Endothelial cell of umbilical vein (primary cell): ENCODE measurements at places on chromosomes 12 and 14. TPM values are rescaled to one million over a fixed set of nuclear protein-coding genes. Genes with fewer than 3 reads are reported as not detected.
A peak's percentile ranks its signal among the peaks of the same experiment; 100 is the strongest.

- H3K36me3 ChIP-seq = no peaks in the 10 kb centered on the region
- no peaks in the 10 kb centered on the region for H3K27me3 ChIP-seq
- peak; percentile 54 for DNase-seq
- H3K27ac ChIP-seq = no peak overlapping the region
Measured at GRCh38 chr14:28608851-28609828, 157.4 kb upstream of the FOXG1 start.

DNA sequence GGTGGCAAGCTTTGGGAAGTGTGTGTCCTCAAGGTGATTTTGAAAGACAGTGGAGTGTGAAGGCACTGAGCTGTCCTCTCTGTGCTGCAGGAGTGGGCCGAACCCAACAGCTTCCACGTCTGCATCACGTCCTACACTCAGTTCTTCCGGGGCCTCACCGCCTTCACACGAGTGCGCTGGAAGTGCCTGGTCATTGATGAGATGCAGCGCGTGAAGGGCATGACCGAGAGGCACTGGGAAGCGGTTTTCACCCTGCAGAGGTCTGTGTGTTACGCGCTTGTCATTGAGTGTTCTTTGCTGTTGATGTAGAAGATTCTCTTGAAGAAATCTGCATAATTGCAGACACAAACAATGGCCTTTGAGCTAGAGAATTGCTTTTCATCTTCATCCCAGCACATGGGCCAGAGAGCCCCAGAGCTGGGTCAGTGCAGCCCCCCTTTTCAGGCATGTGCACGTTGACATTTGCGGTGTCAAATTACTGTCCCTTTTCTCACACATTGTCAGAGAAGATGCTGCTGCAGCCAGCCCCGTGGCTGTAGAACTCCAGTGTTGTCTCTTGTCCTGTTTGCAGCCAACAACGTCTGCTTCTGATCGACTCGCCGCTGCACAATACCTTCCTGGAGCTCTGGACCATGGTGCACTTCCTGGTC, 63.3 kb downstream of the EP400 start:
- DNase-seq = no peak
- no peaks in the 10 kb centered on the region for H3K4me1 ChIP-seq
- no peaks in the 10 kb centered on the region for H3K27me3 ChIP-seq
- no peak overlapping the region for H3K27ac ChIP-seq
- H3K4me3 ChIP-seq = no peak overlapping the region
- H3K36me3 ChIP-seq = peaks cover 44% of the 10 kb centered on the region

The NYNRIN gene
- 42.8 and 45.1 TPM in 2 replicates for total RNA-seq

- H3K27me3 ChIP-seq = no peaks in the 10 kb centered on the region
- H3K4me3 ChIP-seq = no peak overlapping the region
- DNase-seq = no peak
- H3K36me3 ChIP-seq = peaks cover 4% of the 10 kb centered on the region
Measured at GRCh38 chr12:12180136-12180535, 86.7 kb downstream of the LRP6 start.

DNA sequence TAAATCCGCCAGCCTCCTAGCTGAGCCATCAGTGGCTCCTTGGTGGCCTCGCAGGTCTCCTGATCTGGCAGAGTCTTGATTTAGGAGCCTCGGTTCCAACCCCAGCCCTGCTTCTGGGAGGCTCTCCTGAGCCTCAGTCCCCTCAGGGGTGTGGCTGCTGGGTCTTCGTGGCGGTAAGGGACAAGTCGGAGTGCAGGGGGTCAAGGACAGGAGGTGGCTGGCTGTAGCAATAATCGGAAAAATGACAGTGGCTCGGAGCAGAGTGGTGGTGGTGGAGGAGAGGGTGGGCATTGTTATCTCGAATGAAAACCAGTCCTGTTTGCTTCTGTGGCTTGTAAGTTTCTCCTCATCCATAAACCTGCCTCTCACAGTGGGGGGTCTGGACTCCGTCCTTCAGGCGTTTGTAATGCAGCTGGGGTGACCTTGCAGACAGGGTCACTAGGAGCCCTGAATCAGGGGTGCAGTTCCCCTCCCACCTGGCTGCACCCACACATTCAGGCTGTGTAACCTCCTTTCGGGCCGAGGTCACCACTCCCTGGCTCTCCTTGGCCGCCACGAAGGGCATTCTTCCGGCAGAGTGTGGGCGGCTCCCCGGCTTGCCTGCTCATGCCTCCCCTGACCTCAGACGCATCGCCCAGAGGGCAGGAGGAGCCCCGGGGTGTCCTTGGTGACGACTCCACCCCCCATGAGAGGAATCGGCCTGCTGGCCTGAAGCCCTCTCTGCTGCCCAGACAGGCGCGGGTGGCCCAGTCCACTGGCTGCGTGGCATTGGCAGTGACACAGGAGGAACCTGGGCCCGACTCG, 8.1 kb downstream of the BCL7A start:
- no peaks in the 10 kb centered on the region for H3K36me3 ChIP-seq
- H3K4me1 ChIP-seq = no peaks in the 10 kb centered on the region
- no peaks in the 10 kb centered on the region for H3K27me3 ChIP-seq
- H3K27ac ChIP-seq = no peak overlapping the region

DNA sequence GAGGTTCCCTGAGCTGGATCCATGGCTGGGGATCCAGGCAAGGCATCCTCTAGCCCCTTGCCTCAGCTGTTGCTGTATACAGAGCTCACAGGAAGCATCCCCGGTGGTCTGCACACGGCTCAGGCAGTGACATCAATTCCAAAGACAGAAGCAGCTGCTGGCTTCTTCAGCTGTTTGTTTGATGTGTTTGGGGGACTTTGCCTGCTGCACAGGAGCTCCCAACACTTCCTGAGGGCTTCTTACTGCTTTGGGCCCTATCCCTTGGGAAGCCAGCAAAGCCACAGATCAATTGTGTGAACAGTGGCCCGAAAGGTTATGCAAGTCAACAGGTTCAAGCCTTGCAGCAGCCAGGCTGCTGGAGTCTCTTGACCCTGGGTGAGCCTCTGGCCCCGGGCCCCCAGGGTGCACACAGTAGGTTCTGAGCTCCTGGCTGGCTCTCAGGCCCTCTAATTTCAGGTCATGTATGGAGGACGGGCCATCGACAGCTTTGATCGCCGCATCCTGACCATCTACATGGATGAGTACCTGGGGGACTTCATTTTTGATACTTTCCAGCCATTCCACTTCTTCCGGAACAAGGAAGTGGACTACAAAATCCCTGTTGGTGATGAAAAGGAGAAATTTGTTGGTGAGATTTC, 42.6 kb downstream of the CCDC92 start:
- H3K27me3 ChIP-seq = no peaks in the 10 kb centered on the region
- no peak overlapping the region for H3K4me3 ChIP-seq
- DNase-seq = no peak

DNA sequence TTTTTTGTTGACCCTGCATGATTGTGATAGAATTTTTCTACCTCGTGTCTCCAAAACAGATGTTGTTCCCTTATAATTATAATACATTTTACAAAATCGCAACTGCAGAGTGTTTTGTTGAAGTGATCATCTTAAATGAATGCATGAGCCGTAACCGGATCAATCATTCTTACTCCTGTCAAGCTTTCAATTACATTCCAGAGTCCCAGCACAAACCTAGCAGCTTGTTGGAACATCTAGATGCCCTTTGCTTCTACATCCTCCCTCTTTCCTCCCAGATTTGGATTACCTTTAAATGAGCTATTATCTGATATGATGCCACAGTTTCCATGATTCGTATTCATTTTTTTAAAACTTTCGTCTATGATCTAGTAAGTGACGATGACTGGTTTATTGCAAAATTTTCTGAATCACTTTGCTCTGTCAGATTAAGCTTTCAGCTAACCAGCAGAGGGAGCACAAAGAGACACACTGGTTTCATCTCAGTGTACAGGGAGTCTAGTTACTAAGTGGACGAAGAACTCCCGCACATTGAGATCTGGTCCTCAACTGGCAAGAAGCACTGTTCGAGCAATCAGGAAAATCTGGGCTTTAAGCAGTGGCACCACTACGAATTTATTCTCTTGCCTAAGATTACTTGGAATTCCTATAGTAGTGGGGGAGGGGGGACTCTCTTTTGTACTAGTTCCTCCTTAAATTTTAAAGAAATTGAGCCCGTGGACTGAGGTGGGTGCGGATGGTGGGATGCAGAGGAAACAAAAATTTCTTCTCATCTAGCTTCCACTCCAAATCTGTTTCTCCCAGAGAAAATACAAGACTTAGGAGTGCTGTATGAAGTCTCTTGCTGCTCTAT, 40.9 kb downstream of the TSHR start:
- no peaks in the 10 kb centered on the region for H3K4me1 ChIP-seq
- H3K4me3 ChIP-seq = no peak overlapping the region
- peak; percentile 44 for DNase-seq
- no peaks in the 10 kb centered on the region for H3K36me3 ChIP-seq
- no peak overlapping the region for H3K27ac ChIP-seq

The SERPINA6 gene
- not detected in 2 replicates for total RNA-seq

DNA sequence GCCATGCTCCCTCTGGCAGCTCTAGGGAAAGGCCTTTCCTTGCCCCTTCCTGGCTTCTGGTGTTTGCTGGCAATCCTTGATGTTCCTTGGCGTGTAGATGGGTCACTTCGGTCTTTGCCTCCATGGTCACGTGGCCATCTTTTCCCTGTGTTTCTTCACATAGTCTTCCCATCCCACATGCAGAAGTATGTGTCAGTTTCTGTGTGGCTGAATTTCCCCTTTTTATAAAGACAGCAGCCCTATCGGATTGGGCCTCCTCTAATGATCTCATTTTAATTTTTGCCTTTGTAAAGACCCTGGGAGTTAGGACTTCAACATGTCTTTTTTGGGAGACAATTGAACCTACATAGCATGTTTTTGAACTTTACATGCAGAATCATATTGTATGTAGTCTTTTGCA, 107.2 kb upstream of the FGD4 start:
- no peaks in the 10 kb centered on the region for H3K36me3 ChIP-seq
- DNase-seq = no peak
- no peaks in the 10 kb centered on the region for H3K4me1 ChIP-seq
- H3K27me3 ChIP-seq = no peaks in the 10 kb centered on the region

GRCh38 chr12:10363914-10364814, 25.7 kb downstream of the KLRK1 start:
- H3K36me3 ChIP-seq = no peaks in the 10 kb centered on the region
- peak overlapping the region; percentile 77 for H3K27ac ChIP-seq
- H3K4me1 ChIP-seq = peaks cover 26% of the 10 kb centered on the region
- no peaks in the 10 kb centered on the region for H3K27me3 ChIP-seq
- peak; percentile 77 for DNase-seq

The FAM222A gene
- 0.69 and 1.7 TPM in 2 replicates for total RNA-seq

DNA sequence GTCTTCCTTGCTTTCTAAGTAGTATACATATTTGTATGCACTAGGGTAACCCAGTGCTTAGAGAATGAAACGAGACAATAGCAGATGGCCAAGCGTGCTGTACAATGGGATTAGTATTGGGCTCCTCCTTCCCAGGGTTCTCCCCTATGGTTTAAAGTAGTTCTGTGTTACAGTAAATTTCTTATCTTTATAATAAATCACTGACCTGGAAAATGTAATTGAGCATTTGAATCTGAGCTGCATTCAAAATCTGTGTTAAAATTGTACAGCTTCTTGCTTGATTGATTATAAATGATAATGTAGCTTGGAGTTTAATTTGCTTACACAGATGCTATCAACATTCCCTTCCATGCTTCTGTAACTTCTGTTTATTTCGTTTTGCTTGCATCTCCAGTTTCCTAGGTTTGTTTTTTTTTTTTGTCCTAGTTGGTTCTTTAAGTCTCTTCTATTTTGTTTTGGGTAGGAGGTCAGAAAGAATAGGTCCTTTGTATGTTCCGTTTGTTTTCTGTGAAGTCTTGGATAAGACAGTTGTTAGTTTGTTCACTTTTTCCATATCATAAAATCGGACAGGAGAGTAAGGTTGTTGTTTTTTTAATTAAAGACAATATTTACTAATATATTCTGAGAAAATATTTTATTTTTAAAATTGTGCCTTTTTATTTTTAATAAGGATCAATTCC, 171.2 kb downstream of the ERC1 start:
- H3K4me3 ChIP-seq = no peak overlapping the region
- no peaks in the 10 kb centered on the region for H3K36me3 ChIP-seq
- H3K4me1 ChIP-seq = peaks cover 4% of the 10 kb centered on the region
- DNase-seq = no peak
- no peaks in the 10 kb centered on the region for H3K27me3 ChIP-seq
- H3K27ac ChIP-seq = no peak overlapping the region

The NACA gene
- total RNA-seq = 886 and 892 TPM in 2 replicates

The ATXN7L3B gene
- 25.0 and 25.9 TPM in 2 replicates for total RNA-seq

GRCh38 chr14:62369919-62370560, 607.8 kb downstream of the SNAPC1 start:
- H3K4me3 ChIP-seq = no peak overlapping the region
- no peak for DNase-seq
- H3K27me3 ChIP-seq = no peaks in the 10 kb centered on the region
- no peaks in the 10 kb centered on the region for H3K36me3 ChIP-seq
- no peak overlapping the region for H3K27ac ChIP-seq

The SLC5A8 gene
- total RNA-seq = not detected in 2 replicates

DNA sequence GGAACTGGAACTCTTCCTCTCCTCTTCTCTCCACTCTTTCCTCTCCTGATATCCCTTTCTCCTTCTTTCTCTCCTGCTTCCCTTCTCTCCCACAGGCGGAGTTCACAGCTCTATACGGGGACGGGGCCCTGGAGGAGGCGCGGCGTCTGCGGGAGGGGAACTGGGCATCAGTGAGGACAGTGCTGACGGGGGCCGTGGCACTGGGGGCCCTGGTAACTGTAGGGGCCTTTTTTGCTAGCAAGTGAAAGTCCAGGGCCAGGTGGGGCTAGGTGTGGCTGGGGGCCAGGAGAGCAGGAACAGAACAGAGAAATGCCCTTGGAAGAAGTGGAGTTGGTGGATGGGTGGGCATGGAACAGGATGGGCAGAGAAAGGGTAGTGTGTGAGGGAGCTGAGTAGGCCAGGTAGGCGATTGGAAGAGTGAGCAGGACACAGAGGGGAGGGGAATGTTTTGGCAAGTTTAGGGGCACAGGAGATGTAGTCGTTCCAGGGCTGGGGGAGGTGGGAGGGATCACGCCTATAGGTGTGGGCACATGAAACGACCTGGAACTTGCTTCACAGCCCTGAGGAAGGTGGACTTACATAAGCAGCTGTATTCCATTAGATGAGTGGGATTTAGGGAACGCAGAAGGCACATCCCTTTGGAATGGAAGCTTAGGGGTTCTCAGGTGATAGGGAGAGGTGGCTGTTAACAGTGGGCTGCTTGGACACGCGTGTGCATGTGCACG, 2.2 kb downstream of the BCL2L2 start:
- H3K36me3 ChIP-seq = peaks cover 12% of the 10 kb centered on the region
- no peak overlapping the region for H3K27ac ChIP-seq
- peaks cover 25% of the 10 kb centered on the region for H3K4me1 ChIP-seq

GRCh38 chr12:62695696-62696095, 229.1 kb downstream of the MON2 start:
- H3K4me3 ChIP-seq = no peak overlapping the region
- H3K27ac ChIP-seq = no peak overlapping the region
- DNase-seq = no peak
- H3K4me1 ChIP-seq = peaks cover 20% of the 10 kb centered on the region

DNA sequence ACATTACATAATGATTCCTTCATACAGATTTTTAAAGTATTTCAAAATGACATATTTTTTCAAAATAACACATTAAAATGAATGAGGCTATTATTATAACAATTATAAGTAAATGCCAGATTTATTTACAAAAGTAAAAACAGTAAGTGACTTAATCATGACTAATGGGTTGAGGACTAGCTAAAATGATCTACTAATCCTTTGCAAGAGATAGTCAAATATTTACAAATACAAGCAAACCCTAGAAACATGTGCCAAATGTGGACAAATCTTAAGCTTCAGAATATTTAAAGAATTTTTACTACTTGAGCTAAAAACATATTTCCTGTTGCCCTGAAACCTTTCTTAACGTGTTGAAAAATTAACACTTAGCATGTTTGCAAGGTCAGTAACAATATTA, 74.8 kb downstream of the KIF21A start:
- no peak overlapping the region for H3K4me3 ChIP-seq
- no peaks in the 10 kb centered on the region for H3K36me3 ChIP-seq
- no peaks in the 10 kb centered on the region for H3K27me3 ChIP-seq
- H3K4me1 ChIP-seq = peaks cover 5% of the 10 kb centered on the region
- no peak overlapping the region for H3K27ac ChIP-seq

- H3K27ac ChIP-seq = no peak overlapping the region
- H3K4me3 ChIP-seq = no peak overlapping the region
- no peaks in the 10 kb centered on the region for H3K36me3 ChIP-seq
Measured at GRCh38 chr12:100672075-100672592, 98.7 kb downstream of the GAS2L3 start.
